A549 (cell line): ENCODE measurements at places on chromosomes 13 and 19.

GRCh38 chr19:6239401-6239844 is 40.4 kb downstream of the MLLT1 start:
- DNase-seq: no peak

DNA sequence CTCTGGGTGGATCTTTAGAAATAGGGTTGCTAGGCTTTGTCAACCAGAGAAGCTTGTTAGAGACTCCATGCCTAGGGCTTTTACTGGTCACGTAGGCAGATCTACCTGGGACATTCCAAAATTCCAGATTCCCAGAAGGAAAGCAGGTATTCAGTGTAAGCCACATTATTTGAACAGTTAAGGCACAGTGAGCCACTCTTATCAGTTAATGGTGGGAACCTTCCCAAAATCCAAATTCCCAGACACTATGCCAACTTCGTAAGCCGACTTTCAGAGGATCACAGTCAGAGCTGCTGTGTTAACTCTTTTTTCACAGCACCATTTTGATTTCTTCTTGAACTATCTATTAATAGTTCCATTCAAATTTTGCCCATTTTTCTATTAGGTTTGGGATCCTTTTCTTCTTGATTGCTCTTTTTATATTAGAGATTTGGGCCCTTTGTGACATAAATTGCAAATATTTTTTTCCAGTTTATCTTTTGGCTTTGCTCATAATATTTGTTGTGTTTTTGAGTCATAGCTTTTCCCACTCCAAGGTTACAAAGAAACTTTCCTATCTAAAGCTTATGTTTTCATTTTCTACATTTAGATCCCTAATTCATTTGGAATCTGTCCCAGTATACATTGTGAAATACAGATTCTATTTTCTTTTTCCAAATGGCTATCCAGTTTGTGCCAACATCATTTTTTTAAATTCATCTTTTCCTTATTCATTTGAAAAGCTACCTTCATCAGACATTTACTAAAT is 77.3 kb downstream of the DHRS12 start:
- DNase-seq: no peak

DNA sequence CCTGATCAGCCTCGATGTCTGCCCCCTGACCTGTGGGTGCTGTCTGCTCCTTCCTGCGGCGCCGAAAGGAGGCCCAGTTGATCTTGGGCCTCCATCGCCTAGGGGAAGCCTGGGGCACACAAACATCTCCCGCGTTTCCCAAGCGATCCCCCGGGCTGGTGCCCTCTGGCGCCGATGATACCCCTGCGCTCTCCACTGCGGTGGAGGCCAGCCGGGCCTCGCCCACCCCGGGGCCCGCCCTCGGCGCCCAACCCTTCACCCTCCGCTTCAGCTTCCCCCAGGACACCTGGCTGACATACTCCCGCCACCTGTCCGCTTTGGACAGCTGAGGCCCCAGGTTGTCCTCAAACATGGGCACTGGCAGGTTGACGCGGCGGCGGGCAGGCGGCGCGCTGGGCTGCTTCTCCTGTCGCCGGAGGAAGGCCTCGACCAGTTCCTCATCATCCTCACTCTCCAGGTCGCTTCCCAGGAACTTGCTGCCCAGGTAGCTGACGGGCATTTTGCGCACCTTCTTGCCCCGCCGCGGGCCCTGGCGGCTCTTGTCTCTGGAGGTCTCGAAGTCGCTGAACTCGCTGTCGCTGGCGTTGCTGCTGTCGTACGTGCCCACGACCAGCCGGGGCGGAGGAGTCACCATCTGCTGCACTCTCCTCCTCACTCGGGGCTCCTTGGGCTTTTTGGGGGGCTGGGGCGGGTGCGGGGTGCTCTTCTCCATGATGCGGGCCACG is 1.3 kb downstream of the CCDC8 start:
- no peak for DNase-seq

- DNase-seq: peak; percentile 35
These were observed 1.5 kb upstream of the CGB5 start for GRCh38 chr19:49042177-49042576.
